ENCODE measurements at places on chromosomes 1 and 21.
A peak's percentile ranks its signal among the peaks of the same experiment; 100 is the strongest.

- DNase-seq: no peak
These were observed 331.9 kb downstream of the NPHP4 start for GRCh38 chr1:5660141-5660935.

- peak; percentile 21 for DNase-seq
These were observed 73.9 kb downstream of the MATN1 start for GRCh38 chr1:30649321-30649991.

- no peak for DNase-seq
These were observed 7.3 kb downstream of the SYNC start for GRCh38 chr1:32695098-32695904.

- DNase-seq: no peak
These were observed 57.5 kb downstream of the CASQ2 start for GRCh38 chr1:115710859-115711624.

DNA sequence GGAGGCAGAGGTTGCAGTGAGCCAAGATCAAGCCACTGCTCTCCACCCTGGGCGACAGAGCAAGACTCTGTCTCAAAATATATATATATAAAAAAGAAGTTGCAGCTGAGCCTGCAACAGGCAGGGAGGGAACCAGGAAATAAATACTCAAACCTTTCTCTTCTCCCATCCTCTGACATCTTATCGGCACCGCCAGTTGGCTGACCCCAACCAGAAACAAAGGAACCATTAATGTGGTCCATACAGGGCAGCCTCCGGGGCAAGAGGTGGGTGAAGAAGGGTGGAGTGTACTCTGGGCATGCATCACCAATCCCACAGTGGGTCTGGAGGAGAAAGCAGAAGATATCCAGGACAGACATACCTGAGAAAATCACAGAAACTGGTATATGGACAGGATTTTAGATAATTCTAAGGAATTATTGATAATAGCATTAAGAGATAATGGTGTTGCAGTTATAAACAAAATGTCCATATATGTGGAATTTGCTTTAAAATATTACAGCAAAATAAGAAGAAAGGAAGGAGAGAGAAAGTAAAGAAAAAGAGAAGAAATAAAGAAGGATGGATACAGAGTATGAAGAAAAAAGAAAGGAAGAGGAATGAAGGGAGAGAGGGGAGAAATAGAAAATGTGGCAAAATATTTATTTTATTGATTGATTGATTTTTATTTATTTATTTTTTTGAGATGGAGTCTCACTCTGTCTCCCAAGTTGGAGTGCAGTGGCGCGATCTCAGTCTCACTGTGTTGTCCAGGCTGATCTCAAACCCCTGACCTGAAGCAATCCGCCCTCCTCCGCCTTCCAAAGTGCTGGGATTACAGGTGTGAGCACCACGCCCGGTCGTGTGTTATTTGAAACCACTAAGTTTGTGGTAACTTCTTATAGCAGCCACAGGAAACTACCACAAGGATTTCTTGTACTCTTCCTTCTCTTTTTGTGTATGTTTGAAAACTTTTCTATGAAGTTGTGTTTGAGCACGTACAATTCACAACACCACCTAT lies 4.1 kb upstream of the PTAFR start:
- DNase-seq: no peak

DNA sequence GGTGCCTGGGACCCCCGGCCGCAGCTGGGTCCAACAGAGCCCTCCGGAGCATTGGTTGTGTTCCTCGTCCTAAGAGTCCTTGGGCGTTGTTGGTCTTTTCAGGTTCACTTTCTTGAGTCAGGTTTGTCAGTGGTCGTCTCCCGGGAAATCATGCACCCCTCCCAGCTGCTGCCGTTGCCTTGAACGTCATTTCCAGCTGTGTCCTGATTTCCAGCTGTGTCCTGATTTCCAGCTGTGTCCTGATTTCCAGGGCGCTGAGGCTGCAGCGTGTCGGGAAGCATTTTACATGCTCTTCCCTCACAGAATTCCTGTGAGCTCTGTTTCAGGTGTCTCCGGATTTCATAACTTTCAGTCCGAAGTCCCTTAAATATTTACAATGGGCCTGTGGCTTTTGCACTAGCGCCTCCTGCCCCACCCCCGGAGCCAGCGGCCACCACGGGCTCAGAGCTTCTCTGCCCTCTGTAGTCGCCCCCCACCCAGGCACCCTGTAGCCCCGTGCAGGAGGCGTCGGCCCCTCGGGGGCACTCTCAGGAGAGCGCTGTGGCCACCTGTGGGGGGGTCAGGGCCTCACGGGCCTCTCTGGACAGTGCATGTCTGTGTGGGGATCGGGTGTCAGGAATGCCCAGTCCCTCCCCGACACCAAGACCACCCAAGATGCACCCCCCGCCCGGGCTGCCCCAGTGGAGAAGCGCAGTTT lies 66.7 kb downstream of the COL18A1 start:
- no peak for DNase-seq

GRCh38 chr1:50667710-50668356 lies 244.6 kb upstream of the DMRTA2 start:
- no peak for DNase-seq

DNA sequence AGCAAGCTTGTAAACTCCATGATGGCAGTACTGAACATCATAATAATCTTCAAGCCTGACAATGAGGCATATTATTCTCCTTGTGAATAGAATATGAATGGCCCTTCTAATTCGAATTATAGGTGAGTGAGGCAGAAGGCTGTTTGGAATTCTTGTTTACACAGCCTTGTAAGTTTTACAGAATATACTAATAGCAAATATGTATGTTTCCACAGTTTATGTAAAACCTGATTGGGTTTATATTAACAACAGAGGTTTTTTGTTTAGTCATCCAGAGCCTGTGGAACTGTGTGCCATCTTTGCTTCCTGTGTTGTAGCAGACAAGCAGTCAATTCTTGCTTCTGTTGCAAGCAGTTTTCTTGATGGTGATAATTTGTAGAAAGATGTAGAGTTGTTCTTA lies 8.0 kb downstream of the OSBPL9 start:
- DNase-seq: no peak

- DNase-seq: peak; percentile 39
These were observed 304 bp downstream of the PLPPR5 start for GRCh38 chr1:99004254-99004860.

GRCh38 chr1:21241771-21242581 lies 48.3 kb downstream of the ECE1 start:
- no peak for DNase-seq

DNA sequence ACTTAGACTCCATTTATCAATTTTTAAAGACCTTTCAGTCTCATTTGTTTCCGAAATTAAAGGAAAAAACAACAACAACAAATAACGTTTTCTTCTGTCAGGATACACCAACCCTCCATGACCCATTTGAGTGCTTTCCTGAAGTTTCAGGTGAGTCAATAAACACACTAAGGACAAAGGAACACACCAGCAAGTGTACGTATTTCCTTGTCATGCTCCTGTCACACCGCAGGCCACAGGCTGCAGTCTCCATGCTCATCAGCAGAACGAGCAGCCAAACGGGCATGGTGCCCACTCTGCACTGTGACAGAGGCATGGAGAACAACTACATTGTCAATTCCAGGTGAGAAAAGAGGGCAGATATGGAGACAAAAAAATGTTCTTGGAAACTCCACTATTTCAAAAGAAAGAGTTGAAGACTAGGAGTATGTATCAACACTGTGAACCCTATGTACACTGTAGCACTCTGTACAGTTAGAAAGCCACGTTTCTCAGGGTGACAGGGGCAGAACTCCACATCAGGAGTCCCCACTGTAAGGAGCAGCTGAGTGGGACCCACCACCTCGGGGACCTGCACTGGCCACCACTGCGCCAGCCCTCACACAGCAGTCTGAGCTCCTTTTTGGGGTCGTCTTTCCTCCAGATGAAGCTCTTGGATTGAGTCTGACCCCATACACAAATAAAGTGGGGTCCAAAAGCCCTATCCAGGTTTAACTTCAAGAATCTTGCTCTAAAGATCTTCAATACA lies 2.6 kb downstream of the PTTG1IP start:
- DNase-seq: no peak

- DNase-seq: peak; percentile 61
These were observed 34.6 kb upstream of the S100A7 start for GRCh38 chr1:153494976-153495535.

GRCh38 chr1:167659881-167660280 lies 29.8 kb downstream of the RCSD1 start:
- DNase-seq: no peak

DNA sequence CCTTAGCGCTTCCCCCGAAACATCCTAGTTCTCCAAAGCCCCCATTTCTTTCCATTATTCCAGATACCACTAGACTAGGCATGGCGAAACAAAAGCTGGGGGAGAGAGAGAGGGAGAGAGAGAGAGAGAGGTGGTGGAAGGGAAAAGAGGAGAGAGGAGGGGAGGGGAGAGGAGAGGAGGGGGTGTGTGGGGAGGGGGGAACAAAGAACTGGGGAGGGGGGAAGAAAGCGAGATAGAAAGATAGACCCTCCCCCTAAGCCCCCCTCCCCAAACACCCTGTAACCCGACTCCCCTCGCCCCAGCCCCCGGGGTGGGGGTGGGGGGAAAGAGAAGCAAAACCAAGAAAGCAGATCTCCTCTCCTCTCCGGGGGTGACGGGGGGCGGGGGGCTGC lies 352 bp downstream of the MEX3A start:
- DNase-seq: no peak

DNA sequence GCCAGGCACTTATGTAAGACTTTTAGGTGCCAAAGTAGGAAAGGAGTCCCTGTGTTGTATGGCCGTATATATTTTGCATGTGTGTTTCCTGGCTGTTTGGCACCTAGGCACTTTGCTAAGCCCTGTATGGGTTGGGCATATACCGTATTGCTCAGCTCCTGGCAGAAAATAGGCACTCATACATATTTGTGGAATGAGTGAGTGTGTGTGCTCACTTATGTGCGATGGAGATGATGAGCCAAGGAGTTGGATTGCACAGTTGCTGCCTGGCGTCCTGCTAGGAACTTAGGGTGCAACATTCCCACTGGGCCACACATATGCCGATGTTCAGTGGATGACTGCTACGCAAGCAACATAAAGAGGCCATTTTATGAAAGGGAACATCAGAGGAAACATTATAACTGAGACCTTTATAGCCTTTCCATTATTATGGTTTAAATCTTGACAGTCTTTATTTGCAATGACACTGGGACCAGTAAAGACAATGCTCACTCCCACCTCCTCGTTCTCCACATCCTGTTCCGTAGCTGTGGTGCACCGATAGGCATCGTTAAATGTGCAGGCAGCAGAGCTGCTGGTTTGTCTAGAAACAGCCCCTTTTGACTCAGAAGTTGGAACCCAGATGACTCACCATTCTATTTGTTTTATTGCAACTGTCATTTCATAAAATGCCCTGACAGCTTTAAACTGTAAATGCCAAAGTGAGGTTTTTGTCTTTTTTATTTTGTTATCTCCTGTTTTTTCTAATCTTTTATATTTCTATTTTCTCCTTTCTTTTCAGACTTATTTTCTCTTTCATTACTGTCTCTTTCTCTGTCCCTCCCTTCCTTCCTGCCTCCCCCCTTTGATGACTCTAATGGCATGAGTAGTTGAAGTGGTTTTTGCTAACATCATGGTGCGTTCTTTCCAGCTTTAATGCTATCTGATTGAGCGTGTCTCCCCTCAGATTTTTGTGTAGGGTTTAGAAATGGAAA lies 36.1 kb downstream of the PEX14 start:
- peak; percentile 82 for DNase-seq

GRCh38 chr1:74824497-74825107 lies 91.7 kb downstream of the TYW3 start:
- DNase-seq: no peak

- no peak for DNase-seq
These were observed 66.7 kb downstream of the TGFBR3 start for GRCh38 chr1:91819038-91819788.

GRCh38 chr21:41973427-41973831 lies 19.6 kb upstream of the C2CD2 start:
- DNase-seq: no peak

- no peak for DNase-seq
These were observed 876.5 kb upstream of the B3GALT2 start for GRCh38 chr1:194062962-194063361.

GRCh38 chr1:41582851-41583657 lies 98.6 kb upstream of the EDN2 start:
- DNase-seq: no peak

DNA sequence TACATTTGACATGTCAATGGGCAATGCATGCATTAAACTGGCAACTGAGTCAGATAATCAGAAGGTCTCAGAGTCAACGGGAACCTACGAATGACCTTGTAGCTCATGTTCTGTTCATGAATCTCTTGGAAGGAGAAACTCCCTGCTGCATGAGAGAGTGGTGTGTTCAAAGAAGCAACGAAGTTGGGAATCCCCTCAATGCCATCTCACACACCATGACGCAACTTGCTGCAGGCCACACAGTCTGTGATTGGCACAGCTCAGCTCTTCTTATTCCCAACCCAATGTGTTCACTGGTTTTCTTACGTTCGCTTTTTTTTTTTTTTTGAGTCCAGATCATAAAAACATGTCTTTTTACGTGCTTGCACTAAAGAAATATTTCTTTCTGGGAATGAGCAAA lies 53.5 kb upstream of the PRDM2 start:
- DNase-seq: no peak

GRCh38 chr1:151134991-151135390 lies 11.4 kb downstream of the SEMA6C start:
- DNase-seq: no peak

DNA sequence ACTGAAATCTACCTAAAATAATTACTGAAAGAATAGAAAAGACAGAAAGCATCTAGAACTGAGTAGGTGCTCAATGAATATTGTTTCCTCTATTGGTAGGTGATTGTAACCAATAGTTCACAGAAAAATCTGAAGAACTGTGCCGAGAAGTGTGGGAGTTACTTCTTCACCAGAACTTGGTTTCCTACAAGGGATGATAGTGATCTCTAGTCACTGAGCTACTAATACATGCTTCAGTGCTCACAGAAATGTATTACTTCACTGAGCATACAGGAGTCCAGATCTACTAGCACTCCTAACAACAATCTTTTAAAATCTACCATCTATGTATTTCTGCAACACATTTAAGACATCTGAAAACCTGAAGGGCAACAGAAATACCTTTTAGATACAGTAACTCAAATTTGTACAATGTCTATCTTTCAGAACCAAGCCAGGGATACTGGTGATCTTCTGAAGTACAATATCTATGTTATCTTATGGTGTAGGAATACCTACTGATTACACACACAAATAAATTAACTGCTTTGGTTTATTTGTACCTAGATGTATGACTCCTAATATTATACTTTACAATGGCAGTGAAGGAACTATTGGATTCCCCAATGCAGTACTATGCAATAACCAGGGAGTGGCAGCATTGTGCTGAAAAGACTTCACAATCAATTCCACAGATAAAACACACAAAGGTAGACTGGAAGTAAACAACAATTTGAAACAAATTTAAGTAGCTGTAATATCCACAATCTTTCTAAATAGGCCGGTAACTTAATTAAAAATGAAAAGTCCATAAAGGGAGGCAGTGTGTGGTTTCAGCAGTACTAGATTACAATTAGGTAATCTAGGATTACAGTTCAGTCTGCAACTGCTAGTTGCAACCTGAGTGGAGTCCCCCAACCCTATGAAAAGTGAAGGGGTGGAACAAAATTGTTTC lies 243.0 kb downstream of the SLC45A1 start:
- DNase-seq: peak; percentile 37

- peak; percentile 85 for DNase-seq
These were observed 16.7 kb upstream of the LYST start for GRCh38 chr1:235883261-235883927.

GRCh38 chr1:15283526-15283925 lies 36.5 kb downstream of the FHAD1 start:
- no peak for DNase-seq

All from urothelium cell line (cell line).